NCI-H526 (cell line): ENCODE measurements at places on chromosomes 1 and 21.

DNA sequence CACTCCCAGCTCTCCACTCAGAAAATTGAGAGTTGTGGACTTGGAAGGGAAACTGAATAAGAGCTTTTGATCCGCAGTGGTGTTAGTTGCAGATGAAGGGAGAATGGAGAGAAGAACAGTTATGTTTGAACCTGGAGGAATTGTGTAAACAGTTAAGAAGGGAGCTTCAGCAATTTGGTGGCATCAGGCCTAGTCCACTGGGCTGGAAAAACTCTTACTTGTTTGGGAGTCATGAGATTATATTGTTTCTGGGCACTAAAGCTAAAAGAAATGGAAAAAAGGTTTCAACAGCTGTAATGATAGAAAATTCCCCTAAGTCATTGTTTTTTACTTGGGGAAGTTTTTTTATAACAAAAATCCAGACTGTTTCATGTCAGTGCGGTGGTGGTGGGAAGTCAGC lies 256.1 kb upstream of the C1orf87 start:
- DNase-seq, result no peak

- peak; percentile 70 for DNase-seq
Observed at GRCh38 chr1:226723657-226724532, 15.2 kb downstream of the ITPKB start.

DNA sequence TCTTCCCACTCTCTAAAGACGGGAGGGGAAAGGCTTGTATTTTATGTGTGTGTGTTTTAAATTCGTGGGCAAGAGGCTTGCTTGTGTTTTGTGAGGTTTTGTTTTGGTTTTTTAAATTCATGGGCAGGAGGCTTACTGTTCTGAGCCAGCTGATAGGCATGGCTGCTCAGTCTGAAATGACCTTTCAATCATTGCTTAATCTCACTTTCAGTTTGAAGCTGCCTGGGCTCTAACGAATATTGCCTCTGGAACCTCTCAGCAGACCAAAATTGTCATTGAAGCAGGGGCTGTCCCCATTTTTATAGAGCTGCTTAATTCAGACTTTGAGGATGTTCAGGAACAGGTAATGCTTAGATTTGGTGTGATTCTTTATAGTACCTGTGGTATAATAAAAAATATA lies 20.3 kb upstream of the TXLNA start:
- DNase-seq, result no peak

DNA sequence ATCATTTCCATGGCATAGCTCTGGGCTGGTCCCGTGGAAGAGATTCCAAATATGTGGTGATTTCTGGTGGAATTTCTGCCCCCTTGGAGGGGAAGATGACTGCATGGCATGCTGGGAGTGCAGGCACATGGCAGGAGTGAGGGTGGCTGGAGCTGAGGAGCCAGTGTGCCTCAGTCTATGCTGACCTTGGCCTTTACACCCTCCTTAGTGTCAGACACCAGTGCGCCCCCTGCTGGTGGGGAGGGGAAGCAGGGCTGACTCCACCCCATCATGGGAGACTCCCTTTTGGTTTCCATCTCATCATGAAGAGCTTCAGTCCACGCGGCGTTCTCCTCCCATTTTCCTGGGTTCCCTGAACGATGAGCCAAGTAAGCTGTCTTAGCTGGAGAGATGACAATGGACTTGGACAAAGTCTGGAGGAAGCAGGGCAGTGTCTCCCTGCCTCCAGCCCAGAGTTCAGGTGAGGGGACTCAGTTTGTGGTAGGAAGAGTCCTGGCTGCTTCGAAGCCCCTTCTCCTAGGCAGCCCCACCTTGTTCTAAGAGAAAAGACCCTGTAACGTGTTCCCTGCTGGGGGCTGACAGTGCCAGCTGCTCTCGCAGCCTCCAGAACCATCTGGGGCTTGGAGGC lies 10.3 kb downstream of the ALX3 start:
- peak; percentile 50 for DNase-seq

GRCh38 chr1:24894002-24894401 lies 36.1 kb downstream of the RUNX3 start:
- DNase-seq, result no peak

- no peak for DNase-seq
Observed at GRCh38 chr21:33281096-33281652, 15.0 kb downstream of the IL10RB start.

GRCh38 chr1:18722270-18722669 lies 91.6 kb downstream of the PAX7 start:
- no peak for DNase-seq

DNA sequence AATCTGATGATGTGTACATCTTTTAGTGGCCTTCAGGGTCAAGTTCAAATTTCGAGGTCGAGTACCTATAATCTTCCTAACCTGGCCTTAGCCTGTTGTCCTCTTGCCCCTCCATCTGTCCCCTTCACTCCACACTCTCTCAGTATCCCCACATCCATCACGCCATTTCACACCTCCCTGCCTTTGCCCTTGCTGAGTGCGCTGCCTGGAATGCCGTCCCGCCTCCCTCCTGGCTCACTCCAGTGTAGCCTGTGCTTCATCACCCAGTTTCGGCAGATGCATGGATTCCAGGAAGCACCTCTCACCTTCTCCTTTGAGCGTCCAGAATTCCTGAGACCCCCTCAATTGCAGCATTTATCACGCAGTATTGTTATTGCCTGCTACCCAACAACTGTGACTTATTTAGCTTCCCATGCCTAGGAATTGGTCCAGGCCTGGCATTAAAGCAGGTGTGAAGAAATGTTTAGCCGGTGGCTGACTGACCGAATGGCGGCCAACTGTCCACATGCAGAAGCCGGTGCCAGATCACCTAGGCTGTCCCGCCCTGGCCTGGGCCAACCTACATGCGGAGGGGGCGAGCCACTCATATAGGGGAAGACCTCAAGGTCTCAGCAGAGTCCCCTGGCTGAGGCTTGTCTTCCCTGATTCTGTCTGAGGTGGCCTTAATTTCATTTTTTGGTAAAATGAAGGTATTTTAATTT lies 34.5 kb downstream of the MYOM3 start:
- no peak for DNase-seq

GRCh38 chr1:180255536-180256340 lies 25.7 kb downstream of the LHX4 start:
- no peak for DNase-seq

GRCh38 chr1:16165548-16165947 lies 9.7 kb upstream of the EPHA2 start:
- DNase-seq, result no peak

- DNase-seq, result peak; percentile 63
Observed at GRCh38 chr1:85894651-85895050, 186.4 kb upstream of the ZNHIT6 start.

DNA sequence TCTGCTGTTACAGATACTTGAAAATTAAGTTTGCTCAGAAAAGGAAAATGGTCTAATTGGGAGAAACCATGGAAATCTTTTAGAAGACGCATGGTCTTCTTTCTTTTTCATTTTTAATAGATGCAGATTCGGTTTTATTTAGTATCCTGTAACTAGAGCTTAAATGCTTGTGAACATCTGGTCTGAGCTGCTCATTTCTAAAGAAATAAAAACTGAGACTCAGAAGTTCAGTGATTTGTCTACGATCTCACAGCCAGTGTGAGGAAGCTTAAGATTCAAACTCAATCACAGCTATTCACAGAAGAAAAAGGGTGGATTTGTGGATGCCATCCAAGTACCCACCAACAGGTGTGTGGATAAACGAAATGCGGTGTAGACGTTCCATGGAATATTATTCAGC lies 80.0 kb upstream of the TIAM1 start:
- no peak for DNase-seq

DNA sequence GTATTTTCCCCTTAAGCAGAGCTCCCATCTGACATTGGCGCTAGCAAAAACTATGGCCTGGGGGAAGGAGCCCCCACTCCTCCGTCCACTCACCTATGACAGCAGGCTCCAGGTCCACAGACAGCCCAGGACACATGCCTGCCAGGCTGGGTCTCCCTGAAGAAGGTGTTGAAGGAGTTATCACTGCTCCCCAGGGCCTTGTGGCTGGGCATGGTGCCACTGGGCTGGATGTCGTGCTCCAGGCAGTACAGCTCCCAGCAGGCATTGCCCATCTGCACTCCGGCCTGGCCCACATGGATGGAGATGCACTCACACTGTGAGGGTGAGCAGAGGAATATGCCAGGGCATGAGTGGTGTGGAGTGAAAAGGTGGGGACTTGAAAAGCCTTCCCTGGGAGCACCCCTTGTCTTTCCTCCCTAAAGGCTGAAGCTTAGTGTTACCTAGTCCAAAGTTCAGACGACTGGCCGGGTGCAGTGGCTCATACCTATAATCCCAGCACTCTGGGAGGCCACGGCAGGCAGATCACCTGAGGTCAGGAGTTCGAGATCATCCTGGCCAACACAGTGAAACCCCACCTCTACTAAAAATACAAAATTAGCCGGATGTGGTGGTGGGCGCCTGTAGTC lies 30.0 kb downstream of the RABIF start:
- no peak for DNase-seq

GRCh38 chr1:175635092-175635491 lies 108.3 kb downstream of the TNR start:
- no peak for DNase-seq
